ENCODE measurements at places on chromosomes 12 and 14. TPM values are rescaled to one million over a fixed set of nuclear protein-coding genes. Genes with fewer than 3 reads are reported as not detected.

DNA sequence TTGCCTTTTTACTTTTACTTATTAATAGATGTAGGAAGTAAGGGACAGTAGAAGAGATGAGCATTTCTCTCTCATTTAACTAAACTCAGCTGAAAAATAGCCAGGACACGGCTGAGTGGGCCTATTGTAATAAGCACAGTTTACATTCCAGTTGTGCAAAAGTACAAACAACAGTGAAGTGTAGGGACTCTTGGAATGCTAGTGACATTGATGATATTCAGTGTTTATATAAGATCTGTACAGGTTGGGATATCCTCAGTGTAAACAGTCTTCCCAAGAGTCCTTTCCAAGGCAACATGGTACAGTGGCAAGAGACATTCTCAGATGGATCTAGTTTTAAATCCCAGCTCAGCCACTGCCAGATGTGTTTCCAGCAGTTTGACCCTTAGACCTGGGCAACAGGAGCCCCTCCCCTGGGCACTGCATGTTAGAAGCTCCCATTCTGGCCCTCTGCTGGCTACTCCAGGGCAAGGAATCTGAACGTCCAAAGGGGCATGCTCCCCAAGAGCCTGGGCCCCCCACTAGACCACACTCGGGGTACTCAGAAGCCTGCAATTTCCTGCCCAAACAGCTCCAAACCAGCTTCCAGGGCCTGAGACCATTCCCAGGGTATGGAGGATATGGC lies 55.3 kb downstream of the STAB2 start:
- no peak overlapping the region for H3K4me3 ChIP-seq
- H3K4me1 ChIP-seq: no peaks in the 10 kb centered on the region
- no peaks in the 10 kb centered on the region for H3K36me3 ChIP-seq

Gene GPRC5D
- not detected for polyA plus RNA-seq

DNA sequence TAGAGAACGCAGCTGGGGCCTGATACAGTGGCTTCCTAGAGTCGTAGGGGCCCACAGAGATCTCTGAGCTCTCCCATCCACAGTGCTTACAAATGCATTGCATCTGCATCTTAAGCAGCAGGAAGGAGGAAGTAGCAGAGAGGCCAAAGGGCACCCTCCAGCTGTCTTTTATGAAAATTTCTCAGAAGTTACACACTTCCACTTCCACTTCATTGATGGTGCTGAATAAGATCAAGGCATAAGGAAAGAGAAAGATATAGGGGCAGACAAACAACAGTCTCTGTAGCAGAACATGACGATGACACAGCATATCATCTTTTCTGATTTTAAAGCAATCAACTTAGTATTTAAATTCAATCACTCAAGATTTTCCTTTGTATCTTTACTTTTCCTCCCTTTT lies 51.6 kb upstream of the ABCC9 start:
- peaks cover 9% of the 10 kb centered on the region for H3K4me1 ChIP-seq
- DNase-seq: peak; percentile 48
- no peak overlapping the region for H3K27ac ChIP-seq

GRCh38 chr14:56300495-56300894 lies 182.3 kb downstream of the PELI2 start:
- no peak overlapping the region for H3K27ac ChIP-seq
- H3K27me3 ChIP-seq: no peaks in the 10 kb centered on the region
- H3K4me3 ChIP-seq: no peak overlapping the region
- no peaks in the 10 kb centered on the region for H3K36me3 ChIP-seq

GRCh38 chr12:50626026-50626425 lies 121.2 kb downstream of the DIP2B start:
- no peak overlapping the region for H3K27ac ChIP-seq
- H3K36me3 ChIP-seq: no peaks in the 10 kb centered on the region
- peaks cover 31% of the 10 kb centered on the region for H3K4me1 ChIP-seq
- H3K4me3 ChIP-seq: no peak overlapping the region

DNA sequence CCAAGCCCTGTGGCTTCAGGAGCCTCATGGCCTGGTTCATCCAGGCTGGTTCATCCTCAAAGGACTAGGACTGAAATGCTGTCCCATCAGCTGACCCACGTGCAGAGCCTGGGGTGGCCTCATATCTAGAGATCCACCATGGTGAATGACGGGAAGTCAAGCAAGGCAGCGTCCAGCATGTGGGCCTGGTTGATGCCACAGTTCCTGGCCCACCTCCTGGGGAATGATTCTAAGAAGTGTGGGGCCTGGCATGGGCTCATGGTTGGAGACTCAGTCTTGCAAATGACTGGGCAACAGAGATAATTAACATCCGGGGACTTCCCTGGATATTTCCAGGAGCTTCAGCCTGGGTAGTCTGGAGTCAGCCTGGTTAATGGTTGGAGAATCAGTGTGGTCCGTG lies 302.4 kb upstream of the SFSWAP start:
- no peak overlapping the region for H3K27ac ChIP-seq
- no peak overlapping the region for H3K4me3 ChIP-seq
- no peaks in the 10 kb centered on the region for H3K36me3 ChIP-seq
- H3K27me3 ChIP-seq: no peaks in the 10 kb centered on the region
- no peaks in the 10 kb centered on the region for H3K4me1 ChIP-seq

Gene ARHGAP9
- 0.25 TPM for polyA plus RNA-seq

GRCh38 chr14:51894250-51894649 lies 33.8 kb downstream of the GNG2 start:
- H3K27ac ChIP-seq: no peak overlapping the region
- H3K27me3 ChIP-seq: peaks cover 32% of the 10 kb centered on the region
- H3K4me3 ChIP-seq: no peak overlapping the region

DNA sequence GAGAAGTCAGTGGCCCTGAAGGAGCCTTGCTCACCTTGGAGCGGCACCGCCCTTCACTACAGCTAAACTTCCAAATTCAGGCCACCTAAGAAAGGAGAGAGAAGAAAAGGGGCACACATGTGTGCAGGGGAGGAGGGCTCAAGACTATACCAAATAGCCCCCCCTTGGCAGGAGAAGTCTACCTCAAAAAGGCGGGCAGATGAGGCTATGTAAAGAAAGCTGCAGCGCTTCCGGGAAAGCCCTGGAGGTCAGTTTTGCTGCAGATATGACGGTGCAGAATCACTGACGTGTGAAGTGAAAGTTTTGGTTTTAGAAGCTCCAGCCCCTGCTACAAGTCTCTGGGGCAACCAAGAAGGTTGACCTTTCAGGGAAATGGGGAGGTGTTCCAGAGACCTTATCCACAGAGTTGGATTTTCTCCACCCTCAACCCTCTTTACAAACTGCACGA lies 48.2 kb upstream of the PNMA1 start:
- DNase-seq: no peak
- no peak overlapping the region for H3K4me3 ChIP-seq
- no peaks in the 10 kb centered on the region for H3K27me3 ChIP-seq
- H3K36me3 ChIP-seq: no peaks in the 10 kb centered on the region

Data from endothelial cell of umbilical vein (primary cell).